ENCODE measurements at places on chromosomes 12 and 14. TPM values are rescaled to one million over a fixed set of nuclear protein-coding genes. Genes with fewer than 3 reads are reported as not detected.

DNA sequence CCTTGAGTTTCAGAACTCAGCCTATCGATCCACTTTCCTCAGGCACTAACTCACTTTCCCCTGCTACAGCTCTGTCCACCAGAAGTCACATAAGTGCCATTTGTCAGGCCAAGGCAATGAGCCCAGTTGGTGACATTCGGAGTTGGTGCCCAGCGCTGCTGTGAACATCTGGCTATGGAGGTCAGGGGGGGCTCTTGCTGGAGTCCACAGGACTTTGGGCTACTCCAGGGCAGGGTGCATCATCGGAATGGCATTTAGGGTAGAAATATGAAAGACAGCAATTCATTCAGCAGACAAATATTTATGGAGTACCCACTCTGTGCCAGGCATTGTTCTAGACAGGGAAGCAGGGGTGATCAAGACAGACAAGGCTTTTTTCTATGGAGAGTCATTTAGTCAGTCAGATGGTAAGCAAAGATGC is 1.5 kb upstream of the PPP1CC start:
- DNase-seq, result peak; percentile 74

DNA sequence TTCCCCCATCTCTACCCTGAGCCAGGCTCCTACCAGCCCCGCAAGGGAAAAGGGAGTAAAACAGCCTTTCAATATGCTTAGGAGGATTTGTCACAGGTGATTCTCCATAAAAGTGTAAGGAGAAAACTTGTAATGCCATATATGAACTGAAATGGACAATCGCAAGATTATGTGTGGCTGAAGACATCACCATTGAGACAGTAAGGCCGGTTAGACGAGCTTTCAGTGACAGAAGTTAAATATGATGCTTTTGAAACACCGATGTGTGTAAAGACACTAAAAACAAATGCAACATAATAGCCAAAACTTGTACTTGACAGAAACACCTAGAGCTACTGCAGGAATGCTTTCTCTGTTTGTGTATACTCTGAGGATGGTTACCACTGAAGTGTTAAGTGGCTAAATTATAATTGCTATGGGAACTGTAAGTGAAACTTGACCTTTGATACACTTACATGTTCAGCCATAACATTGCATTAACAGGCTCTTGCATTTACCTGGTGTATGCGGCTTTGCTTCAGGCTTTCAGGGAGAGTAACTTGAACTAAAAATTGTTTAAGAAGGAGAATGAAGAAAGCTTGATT is 42.3 kb downstream of the FAR2 start:
- no peak for DNase-seq

- peak; percentile 34 for DNase-seq
Measured at GRCh38 chr12:93621986-93622385, 49.5 kb downstream of the SOCS2 start.

DNA sequence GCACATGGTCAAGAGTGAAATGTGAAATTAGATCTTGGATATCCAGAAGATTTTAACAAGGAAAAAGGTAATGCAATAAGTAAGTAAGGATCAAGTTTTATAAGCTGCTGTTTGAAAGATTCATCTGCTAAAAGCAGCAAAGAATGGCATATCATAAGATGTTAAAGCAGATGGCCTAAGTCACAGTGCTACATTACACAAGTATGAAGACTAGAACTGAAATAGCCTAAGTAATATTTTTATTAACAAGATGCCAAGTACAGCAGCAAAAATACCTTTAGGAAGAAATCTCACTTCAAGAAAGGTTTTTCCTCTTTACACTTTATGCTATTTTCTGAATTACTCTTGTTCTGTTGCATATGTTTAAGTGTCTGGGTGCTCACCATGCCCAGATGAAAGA is 414.1 kb downstream of the MDGA2 start:
- DNase-seq, result no peak

GRCh38 chr12:84551373-84551772 is 361.2 kb downstream of the SLC6A15 start:
- DNase-seq, result no peak

DNA sequence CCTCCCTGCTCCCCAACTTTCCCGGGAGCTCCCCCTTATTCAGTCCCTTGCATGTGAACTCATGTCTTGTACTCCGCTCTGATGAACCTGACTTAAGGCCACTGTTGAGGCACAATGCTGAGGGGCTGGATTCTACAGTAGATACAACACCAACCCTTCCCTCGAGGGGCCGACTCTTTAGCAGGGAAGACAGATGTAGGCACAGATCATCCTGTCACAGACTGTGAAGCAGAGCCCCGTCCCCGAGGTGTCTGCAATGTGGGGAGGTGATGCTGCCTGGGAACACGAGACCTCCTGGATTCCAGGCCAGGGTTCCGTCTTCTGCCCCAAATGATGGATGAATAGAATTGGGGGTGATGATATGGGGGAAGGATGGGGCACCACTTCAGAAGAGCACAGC is 175.1 kb downstream of the CHST11 start:
- DNase-seq, result no peak

- DNase-seq, result no peak
Measured at GRCh38 chr12:122079532-122080081, 1.1 kb downstream of the MLXIP start.

- no peak for DNase-seq
Measured at GRCh38 chr14:50237427-50237826, 6.0 kb upstream of the SOS2 start.

- DNase-seq, result peak; percentile 49
Measured at GRCh38 chr12:1171657-1172408, 180.8 kb downstream of the ERC1 start.

- no peak for DNase-seq
Measured at GRCh38 chr14:68888025-68888850, 90.9 kb downstream of the ACTN1 start.

- DNase-seq, result no peak
Measured at GRCh38 chr14:58815794-58816193, 178.0 kb downstream of the DACT1 start.

DNA sequence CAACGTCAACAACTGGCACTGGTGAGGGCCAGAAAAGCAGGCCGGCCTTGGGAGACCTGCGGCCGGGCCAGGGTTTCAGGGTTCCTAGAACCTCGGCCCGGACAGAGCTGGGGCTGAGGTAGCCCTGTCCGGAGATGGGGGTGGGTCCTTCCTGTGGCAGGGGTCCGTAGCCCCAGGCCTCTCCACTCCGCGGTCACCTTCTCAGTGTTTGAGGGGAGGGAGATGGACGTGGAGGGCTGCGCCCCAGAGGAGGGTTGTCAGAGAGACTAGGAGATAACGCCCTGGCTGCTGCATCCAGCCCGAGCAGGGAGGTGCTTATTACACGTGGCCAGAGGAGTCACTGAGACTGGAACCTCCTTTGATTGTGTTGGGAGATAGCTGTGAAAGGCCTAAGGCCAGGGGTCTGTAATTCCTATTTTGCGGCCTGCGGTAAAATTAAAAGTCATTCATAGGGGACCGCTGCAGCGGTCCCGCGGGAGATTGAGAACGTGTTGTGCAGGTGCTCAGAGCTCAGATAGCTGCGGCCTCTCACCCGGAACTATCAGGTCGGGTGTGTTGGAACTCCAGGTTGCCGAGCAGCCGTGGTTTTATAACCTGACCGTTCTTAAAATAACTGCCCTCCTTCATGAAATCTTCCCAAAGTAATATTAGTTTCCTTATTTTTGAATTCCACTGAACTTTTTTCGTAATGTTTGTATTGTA is 507 bp downstream of the AHSA1 start:
- peak; percentile 46 for DNase-seq

DNA sequence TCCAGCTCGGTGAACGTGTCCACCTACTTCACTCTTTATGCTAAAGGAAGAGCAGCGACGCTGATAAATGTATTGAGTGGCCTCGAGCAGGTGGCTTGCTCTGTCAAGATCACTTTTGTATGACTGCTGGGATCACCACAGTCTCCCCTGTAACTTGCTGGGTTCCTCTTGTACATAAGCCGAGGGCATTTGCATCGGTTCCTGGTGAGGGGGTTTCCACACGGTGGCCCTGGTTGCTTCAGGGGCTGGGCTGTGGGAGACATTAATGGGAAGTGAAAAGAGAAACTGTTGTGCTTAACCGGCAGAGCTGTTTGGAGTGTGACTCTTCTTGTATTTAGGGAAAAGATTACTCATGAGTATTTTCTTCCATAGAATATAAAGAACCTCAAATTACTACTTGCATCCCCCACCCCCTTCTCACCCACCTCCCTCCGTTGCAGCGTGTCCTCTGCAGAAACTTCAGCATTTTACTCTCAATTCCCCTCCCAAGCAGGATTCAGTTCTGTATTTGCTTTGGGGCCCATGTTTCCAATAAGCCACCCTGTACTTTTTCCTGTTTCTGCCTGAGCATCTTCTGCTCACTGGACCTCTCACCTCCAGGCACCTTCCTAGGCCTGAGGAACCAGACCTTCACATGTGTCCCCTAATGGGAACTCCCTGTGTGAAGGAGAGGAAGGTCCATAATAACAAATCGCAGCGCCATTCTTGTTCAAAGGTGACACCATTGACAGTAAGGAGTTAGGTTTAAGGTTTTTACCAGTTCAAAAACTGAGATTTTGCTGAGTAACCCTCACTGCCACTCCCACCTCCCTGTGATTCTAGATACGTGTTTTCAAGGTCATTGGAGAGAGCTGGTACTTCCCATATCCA is 187.0 kb downstream of the ETV6 start:
- no peak for DNase-seq

DNA sequence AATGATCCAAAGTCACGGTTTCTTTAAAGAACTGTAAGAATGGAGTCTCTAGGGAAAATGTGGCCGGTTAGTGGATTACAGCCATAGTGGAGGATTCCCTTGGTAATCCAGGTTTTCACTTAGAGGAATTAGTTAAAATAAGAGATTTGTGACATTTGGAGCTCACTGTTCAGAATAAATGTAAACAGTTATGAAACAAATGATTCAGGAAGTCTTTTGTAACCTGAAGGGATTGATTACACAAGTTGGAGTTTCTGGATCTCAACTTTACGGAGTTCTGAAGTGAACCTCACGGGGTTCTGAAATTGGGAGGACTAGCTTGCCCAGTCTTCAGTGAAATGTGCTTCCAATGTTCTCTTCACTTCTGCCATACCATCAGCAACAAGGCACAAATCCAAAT is 234.4 kb upstream of the FKBP4 start:
- no peak for DNase-seq

- DNase-seq, result no peak
Measured at GRCh38 chr12:120847814-120848213, 56.3 kb downstream of the SPPL3 start.

- DNase-seq, result no peak
Measured at GRCh38 chr12:59645242-59645641, 49.4 kb downstream of the SLC16A7 start.

GRCh38 chr14:51360592-51360991 is 120.5 kb downstream of the TMX1 start:
- no peak for DNase-seq

GRCh38 chr12:131223791-131224225 is 270.1 kb downstream of the ADGRD1 start:
- DNase-seq, result no peak

DNA sequence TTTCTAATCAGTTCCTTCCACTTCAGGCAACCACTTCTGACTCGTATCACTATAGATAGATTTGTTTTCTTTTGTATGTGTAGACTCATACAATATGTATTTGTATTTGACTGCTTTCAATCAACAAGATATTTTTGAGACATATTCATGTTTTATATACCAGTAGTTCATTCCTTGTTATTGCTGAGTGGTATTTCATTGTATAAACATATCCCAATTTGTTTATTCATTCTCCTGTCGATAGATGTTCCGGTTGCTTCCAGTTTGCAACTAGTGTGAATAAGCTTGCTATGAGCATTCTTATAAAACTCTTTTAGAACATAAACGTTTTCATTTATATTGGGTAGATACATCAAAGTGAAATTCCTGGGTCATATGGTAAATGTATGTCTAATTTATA is 119.2 kb downstream of the FIGNL2 start:
- no peak for DNase-seq

DNA sequence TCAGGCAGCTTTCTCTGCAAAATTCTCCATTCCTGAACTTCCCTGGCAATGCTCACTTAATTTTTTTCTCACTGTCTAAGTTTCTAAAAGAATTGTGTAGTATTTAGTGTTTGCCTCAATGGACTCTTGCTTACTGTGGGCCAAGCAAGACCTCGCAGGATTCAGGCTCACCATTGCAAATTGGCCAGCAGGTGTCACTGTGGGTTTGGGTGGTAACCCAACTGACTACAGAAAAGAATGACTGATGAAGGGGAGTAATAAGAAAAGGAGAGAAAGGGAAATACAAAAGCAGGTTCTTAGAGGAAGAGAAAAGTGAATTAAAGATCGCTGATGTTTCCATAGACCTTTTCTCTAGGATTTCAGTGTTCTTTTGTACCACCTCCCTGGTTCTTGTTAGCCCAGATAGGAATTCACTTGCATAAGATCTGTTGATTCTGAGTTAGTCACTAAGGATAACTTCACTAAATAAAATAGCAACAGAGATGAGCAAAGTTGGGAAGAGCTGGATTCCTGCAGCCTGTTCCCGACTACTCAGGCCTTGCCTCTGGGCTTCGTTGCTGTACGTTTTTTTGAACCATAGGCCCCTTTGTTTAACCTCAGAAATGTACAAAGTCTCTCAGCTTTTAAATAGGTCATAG is 386.5 kb upstream of the DDHD1 start:
- peak; percentile 69 for DNase-seq

- peak; percentile 58 for DNase-seq
Measured at GRCh38 chr12:89709995-89710872, 1.6 kb upstream of the ATP2B1 start.

DNA sequence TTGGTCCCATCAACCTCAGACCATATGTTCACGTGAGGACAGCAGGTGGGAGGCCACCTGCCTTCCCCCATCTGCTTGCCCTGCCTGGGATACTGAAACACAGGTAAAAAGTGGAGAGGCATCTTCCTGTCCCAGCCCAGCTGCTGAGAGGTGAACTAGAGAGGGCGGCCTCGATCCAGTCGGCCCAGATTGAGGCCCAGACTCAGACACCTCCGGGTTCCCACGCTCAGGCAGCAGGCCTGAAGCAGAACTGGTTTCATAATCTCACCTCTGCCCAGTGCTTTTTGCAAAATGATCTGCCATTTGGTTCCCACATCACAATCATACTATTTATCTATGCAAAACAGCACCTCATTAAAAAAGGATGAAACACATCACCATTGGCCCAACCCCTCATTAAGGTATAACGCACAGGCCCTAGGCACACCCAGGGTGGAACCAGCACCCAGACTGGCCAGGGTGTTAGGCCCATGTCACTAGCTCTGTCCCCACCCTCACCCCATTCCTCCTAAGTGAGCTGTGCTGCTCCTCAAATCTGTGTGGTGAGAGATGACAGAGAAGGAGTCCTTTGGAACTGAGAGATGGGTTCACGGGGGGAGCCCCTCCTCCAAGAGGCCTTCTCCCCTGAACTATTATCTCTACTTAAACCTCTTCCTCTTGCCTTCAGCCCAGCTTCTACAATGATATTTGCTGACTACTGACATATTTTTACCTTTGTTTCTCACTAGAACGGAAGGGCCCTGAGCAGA is 81.1 kb downstream of the ZFP36L1 start:
- no peak for DNase-seq

The FAM161B gene
- 2.1 TPM for total RNA-seq

The C12orf54 gene
- total RNA-seq, result not detected

The DPPA3 gene
- not detected for total RNA-seq

The FGF6 gene
- not detected for total RNA-seq

The BEST3 gene
- not detected for total RNA-seq

The CMA1 gene
- total RNA-seq, result not detected

The KHNYN gene
- 18.4 TPM for total RNA-seq

The OTOGL gene
- total RNA-seq, result 0.20 TPM

The PLBD1 gene
- 0.78 TPM for total RNA-seq

The MYO1A gene
- total RNA-seq, result not detected

The PDE3A gene
- total RNA-seq, result under 0.01 TPM

The KITLG gene
- 4.7 TPM for total RNA-seq

The AICDA gene
- total RNA-seq, result not detected

The ANO4 gene
- 1.1 TPM for total RNA-seq

The SMIM41 gene
- not detected for total RNA-seq

The GOLGA5 gene
- 37.2 TPM for total RNA-seq

The KRT7 gene
- total RNA-seq, result 0.68 TPM

The ADCY4 gene
- total RNA-seq, result not detected
